ENCODE measurements at places on chromosomes 5 and 9.
A peak's percentile ranks its signal among the peaks of the same experiment; 100 is the strongest.

DNA sequence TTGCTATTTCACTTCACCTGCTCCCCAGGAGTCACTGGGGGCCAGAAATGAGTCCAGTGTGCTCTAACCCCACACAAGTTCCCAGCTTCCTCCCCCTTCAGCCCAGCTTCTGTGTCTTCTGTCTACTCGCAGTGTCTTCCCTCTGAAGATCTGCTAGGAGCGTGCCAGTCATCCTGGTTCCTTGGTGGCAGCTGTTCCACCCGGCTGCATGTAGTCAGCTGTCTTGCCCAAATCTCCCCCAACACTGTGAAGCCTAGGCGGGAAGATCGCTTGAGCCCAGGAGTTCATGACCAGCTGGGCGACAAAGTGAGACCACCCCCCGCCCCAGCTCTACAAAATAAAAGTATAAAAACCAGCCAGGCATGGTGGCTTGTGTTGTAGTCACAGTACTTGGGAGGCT lies 154.0 kb downstream of the GDNF start:
- no peak for ATAC-seq

- ATAC-seq: no peak
These were observed 408.8 kb downstream of the YTHDC2 start for GRCh38 chr5:113922343-113922742.

DNA sequence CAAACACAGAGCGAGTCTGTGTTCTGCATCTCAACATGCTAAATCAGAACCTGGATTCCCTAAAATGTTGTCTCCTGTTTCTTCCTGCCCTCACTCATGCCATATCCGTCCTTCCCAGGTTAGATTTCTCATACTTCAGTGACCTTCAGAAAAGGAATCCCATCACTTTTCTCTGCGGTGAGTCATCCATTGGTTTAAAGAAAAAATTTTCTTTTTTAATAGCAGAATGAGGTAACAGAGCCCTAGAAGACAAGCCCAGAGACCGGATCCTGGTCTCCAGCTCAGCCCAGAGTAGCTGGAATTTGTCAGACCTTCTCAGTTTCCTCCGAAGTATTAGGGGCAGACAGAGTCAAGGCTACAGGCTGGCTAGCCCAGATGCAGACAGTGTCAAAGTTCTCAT lies 143.2 kb upstream of the DMRT1 start:
- ATAC-seq: no peak

GRCh38 chr5:173512637-173513435 lies 103.6 kb downstream of the BOD1 start:
- ATAC-seq: no peak

- ATAC-seq: no peak
These were observed 27.8 kb downstream of the MLANA start for GRCh38 chr9:5918460-5918859.

- no peak for ATAC-seq
These were observed 708.1 kb downstream of the EFNA5 start for GRCh38 chr5:106962464-106963230.

DNA sequence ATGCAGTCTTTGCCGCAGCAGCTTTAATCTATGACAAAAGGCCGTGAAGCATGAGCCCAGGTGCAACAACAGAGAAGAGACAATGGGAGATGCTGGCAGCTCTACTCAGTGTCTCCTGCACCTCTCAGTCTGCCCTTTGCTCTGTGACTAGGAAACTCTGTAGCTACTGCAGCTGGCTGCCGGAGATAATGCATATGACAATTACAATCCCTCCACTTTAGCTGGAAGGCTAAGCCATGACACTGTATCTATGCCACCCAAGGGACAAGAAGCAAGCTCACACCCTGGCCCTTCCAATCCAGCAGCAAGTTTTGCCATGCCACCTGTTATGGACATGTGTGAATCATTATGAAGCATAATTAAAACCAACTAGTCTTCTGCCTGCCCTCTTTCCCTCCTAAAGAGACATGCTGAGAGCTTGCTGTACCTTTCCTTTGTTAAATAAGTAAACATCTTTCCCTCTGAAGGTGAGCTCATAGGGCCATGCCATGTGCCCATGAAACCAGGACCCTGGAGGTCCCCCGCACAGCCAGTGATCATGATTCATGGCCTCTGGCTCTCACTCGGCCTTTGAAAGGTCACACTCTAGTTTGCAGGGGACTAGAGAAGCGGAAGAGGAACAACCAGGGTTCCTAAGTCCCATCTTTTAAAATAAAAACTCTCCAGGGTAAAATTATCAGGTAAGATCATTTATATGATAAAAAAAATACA lies 219.4 kb downstream of the SPOCK1 start:
- ATAC-seq: no peak

- ATAC-seq: no peak
These were observed 402.3 kb upstream of the SMARCA2 start for GRCh38 chr9:1612886-1613285.

GRCh38 chr9:126852086-126852688 lies 8.3 kb upstream of the ZBTB34 start:
- ATAC-seq: no peak

- ATAC-seq: peak; percentile 11
These were observed 747 bp downstream of the LRSAM1 start for GRCh38 chr9:127451858-127452656.

DNA sequence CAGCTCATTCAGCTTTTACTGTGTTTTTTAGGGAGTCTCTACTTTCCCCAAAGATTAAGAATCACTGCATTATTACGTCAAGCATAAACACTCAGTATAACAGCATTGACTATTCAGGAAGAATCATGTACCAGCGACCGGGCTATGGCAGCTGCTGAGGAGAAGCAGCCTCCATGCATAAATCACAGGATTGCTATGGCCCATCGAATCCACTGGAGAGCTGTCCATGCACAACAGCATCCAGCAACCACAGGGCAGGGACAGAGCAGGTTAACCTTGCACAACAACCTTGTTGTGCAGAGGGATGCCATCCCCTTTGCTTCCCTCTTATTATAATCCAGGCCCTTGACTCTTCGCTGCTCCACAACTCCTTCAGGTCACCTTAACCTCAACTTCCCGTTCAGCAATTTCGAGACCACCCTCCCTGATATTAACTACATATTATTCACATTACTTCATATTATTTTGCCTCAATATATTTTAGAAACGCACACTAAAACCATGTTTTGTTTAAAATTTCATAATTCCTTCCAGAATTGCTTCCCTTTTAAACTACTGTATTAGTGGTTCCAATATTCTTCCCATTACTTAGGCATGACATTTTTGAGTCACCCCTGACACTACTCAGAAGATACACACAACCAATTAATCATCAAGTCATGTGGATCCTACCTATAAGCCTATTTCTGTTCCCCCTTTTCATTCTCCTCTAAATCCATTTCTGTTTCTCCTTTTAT lies 991 bp downstream of the IARS1 start:
- ATAC-seq: peak; percentile 31

Data from activated CD4-positive, CD25-positive, alpha-beta regulatory T cell treated with anti-CD3 and anti-CD28 coated beads, Interleukin-2, amount 50 U/mL, for 24 hours (primary cell).